NCI-H774 (cell line): ENCODE measurements at places on chromosomes 2 and 18.

DNA sequence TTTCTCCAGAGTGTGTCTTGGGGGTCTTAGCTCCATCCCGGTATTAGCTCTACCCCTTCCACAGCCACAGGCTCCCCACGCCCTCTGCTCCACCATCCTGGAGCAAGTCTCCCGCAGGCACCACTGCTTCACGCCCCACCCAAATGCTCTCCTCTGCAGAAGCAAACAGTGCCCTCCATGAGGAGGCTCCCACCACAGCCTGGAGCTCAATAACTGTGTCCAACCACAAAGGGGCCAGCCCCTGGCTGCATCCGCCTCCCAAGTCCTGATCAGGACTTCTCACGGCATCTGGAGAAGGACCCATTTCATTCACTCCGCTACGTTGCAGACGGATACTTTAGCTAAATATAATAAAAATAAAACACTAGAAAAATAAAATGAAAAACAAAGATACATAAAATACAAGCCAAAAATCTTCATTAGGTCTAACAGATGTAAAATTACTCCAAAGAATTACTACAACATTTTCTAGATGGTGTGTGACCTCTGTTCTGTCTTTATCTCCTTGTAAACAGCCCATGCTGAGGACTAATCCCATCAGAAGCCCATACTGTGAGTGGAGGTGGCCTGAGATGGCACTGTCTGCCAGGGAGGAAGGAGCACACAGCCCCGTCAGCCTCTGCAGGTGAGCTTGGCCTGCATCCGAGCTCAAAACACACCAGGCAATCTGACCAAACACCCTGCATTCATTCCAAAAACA, 210.8 kb upstream of the RAB6C start:
- DNase-seq, result no peak

DNA sequence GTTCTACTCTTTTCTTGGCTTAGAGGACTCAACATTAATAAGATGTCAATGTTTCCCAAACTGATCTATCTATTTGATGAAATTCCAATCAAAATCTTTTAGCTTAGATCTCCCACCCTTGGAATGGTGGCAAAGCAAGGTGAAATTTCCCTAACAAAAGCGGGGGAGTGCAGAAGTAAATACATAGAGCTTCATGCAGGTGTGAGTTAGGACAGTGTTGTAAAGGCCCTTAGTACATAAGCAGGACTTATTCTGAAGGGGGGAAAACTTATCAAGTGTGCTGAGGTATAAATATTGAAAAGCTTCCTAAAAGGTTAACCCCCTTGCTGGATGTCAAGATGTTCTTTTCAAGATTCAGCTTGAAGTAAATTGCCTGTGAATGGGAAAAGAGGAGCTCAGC, 608.6 kb upstream of the CELF4 start:
- no peak for DNase-seq

DNA sequence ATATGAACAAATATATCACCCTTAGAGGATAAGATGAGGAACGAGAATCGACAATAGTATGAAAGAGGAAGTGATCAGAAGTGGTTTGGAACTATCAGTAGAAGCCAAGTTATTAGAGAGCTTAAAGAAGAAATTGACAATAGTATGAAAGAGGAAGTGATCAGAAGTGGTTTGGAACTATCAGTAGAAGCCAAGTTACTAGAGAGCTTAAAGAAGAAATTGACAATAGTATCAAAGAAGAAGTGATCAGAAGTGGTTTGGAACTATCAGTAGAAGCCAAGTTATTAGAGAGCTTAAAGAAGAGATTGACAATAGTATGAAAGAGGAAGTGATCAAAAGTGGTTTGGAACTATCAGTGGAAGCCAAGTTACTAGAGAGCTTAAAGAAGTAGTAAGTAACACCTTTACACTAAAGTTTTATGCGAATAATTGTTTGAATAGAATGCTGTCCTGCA, 175.5 kb downstream of the ZNF407 start:
- DNase-seq, result no peak

- DNase-seq, result no peak
These were observed 4.3 kb upstream of the GBX2 start for GRCh38 chr2:236172255-236173035.

- no peak for DNase-seq
These were observed 121.5 kb upstream of the NABP1 start for GRCh38 chr2:191556463-191556862.

- no peak for DNase-seq
These were observed 50.1 kb downstream of the MAP2 start for GRCh38 chr2:209473930-209474419.

DNA sequence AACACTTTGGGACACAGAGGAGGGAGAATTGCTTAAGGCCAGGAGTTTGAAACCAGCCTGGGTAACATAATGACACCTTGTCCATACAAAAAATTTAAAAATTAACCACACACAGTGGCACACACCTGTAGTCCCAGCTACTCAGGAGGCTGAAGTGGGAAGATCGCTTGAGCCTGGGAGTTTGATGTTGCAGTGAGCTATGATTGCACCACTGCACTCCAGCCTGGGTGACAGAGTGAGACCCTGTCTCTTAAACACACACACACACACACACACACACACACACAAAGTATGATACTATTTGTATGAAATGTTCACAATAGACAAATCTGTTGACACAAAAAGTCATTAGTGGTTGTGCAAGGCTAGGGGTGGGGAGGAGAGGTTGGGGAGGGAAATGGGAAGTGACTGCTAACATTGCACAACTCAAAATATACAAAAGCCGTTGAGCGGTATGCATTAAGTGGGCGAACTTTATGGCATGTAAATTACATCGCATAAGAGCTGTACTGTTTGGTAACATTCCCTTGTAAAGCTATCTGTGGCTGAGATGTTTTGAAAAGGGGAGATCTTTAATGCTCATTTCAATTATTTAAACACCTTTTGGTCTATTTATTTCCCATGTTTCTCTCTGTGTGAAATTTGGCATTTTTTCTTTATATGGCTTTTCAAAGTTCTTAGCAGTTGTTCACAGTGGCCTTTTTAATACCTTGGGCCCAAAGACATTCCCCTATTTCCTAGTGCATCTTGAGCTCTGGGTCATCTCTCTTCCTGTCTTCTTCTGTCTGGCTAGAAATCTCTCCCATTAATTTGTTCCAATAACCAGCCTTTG, 58.9 kb upstream of the ZNF516 start:
- no peak for DNase-seq

GRCh38 chr2:10770956-10771750, 41.4 kb downstream of the PDIA6 start:
- DNase-seq, result no peak

DNA sequence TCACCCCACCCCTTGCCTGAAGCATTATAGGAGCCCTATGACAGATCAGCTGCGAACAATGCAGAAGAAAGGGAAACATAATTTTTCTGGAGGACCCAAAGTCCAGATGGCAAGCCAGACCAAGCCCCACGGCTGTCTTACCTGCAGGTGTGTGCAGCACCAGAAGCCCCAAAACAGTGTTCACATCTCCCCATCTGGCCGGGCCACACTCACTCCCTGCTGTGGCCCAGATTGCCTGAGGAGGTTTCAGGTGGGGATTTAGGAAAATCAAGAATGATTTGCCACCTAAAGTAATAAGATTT, 11.7 kb upstream of the STK17B start:
- no peak for DNase-seq

- no peak for DNase-seq
These were observed 202.1 kb downstream of the CTIF start for GRCh38 chr18:48740851-48741485.

DNA sequence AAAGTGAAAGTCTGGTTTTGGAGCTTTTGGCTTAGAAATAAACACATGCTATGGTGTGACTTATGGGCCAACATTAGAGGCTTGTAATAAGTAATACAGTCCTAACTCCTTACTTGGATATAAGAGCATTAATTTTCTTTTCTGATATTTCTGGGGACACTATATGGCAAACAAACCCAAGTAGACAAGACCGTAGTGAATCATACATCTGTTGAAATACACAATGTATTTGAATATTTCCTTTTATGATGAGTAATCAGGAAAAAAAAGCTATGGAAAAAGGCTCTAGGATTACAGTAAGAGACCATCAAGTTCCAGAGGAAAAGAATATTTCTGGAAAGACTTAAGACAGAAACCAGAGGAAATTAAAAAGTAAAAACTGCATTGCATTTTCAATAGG, 146.0 kb upstream of the CYP26B1 start:
- DNase-seq, result no peak

- DNase-seq, result peak; percentile 30
These were observed 63.0 kb upstream of the TWIST2 start for GRCh38 chr2:238784671-238785527.

GRCh38 chr18:13688191-13689136, 37.9 kb downstream of the FAM210A start:
- DNase-seq, result no peak

- peak; percentile 65 for DNase-seq
These were observed 91.2 kb downstream of the ZNF236 start for GRCh38 chr18:76913583-76913982.

DNA sequence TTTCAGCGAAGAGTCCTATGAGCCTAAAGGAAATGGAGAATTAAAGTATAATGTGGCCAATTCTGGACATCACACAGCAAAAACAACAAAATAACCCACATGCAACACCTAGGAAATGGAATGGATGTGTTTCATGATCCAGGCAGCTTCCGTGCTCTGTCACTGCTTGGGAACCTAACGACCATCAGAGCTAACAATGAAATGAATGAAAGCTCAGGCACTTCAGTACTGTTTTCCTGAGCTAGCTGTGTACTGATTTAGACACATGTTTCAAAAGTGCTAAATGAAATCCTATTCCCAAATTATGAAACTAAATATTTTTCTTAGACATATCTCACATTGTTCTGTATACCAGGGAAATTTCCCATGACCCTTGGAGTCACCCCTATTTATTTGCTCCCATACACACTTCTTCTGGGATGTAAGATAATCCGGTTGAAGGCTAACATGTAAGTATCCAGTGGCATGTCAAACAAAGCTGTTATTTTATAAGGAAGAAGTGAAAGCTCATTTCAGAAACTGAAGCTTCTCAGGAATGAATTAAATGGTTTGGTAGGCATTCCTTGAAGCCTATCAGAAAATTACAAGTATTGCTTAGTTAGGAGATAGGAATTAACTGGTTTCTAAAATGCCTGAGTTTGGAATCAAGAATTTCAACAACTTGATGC, 108.5 kb upstream of the RND3 start:
- no peak for DNase-seq

GRCh38 chr2:201196003-201196402, 13.1 kb downstream of the CASP10 start:
- DNase-seq, result no peak

GRCh38 chr18:62450546-62451410, 72.0 kb upstream of the ZCCHC2 start:
- DNase-seq, result peak; percentile 21

GRCh38 chr2:34423301-34423700, 824.2 kb upstream of the FAM98A start:
- DNase-seq, result no peak

DNA sequence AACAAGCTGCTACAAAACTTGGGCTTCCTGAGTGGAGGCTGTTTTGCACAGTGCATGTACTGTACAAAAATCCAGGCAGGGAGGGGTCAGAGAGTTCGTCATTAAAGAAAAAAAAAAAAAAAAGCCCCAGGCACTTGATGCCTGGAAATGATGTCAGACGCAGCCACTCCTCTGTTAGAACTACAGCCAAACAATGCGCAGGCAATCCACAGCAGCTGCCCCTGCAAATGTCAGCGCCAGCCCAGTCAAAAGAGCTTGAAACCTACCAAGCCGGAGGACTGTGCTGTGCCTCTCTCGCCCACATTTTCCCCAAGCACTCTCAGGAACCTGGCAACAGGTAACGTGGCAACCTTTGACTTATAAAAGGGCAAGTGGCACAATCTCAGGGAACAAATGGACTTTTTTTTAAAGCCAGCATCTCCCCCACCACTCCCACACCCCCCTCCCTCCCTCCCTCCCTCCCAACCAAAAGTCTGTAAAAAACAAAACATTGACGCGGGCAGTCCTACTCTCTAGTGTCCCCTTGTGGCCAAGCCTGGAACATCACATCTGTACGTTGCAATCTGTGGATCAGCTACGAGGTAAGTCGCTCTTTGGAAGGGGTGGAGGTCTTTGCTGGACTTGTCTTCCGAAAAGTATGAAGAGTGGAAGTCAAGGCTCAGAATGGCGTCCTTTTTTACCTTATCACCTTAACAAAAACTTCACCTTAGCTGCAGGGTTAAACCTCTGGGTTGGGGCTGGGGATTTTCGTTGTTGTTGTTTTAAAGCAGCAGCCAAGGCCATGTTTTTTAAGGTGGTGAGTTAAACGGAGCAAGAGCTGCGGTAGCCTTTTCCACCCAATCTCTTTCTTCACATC, 144.2 kb downstream of the TGIF1 start:
- DNase-seq, result peak; percentile 85

DNA sequence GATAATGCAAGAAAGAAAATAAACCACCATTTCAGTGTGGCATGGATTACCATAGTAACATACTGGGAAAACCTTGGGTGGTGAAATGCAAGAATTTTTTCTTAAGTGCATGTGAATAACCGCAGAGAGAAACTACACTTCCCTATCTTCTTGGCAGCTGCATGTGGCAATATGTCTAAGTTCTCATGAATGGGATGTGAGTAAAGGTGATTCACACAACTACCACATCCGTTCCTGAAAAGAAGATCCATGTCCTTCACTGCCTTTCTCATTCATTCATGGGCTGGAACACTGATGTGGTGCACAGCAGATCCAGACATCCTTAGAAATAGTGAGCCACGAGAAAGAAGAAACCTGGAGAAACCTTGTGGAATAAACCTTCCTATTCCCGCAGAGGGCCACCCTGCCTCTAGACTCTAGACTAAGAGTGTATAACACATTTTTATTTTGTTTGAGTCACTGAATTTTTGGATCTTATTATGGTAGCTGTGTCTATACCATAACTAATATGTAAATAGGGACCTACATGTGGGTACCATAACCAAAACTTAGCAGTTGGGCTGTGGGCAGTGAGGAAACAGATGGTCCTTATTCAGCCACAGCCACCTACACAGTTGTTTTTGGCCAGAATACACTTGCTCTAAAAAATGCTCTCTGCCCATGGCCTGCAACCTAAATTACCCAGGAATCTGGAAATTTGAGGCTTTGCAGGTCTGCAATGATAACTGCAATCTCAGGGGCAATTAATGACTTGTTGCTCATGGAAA, 573.3 kb downstream of the LRP1B start:
- no peak for DNase-seq

GRCh38 chr18:79107886-79108285, 38.7 kb downstream of the ATP9B start:
- no peak for DNase-seq

DNA sequence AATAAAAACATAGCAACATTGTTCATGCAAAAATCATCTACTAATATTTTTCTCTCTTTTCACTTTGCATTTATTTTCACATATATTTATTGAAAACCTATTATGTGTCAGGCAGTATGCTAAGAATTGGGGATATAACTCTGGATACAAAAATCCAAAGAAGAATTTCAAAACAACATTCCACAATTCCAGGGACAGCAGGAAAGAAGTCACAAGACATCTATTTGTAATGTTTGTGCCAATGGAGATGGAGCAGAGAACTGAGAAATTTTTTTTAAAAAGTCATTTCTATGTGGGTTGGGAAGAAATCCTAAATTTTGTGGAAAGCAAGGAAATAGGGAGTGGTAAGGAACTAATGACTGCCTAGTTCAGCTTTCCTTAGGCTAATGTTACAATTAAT, 128.6 kb upstream of the TLK1 start:
- DNase-seq, result no peak
